ENCODE measurements at places on chromosomes 11 and 22.

DNA sequence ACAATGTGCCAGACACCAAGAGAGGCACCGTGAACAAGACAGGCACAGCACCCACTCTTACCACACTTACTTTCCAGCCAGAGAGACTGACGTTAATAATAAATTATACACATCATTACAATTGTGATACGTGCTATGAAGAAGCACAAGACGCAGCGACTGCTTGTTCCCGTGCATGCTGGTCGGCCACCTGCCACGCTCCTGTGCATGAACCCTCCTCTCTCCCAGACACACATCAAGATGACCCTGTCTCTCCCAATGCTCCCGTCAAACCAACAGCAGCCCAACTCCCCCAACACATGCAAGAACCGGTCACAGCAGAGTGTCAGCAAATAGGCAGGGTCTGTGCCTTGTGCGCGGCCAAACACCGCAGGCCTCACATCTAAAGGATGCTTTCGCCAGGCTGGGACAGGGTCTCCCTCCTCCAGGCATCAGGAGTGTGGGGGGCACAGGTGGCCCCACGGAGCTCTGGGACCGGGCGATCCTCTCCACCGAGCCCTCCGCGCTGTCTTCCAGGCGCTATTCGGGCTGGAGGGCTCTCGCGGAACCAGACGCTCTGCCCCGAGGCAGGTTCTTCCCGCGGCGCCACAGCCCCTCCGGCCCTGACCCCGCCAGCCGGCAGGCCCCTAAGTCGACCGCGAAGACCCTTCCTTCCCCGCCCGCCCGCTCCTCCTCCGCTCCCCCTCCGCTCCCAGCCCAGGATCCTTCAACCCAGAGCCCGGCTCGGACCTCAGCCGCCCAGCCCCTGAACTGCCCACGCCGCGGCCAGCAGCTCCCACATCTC lies 533 bp downstream of the SERGEF start:
- peak; percentile 29 for DNase-seq

- DNase-seq = no peak
These were observed 6.9 kb downstream of the OR52H1 start for GRCh38 chr11:5541427-5541826.

- DNase-seq = peak; percentile 76
These were observed 27.6 kb downstream of the SNU13 start for GRCh38 chr22:41661088-41661487.

GRCh38 chr11:12114193-12115033 lies 4.0 kb downstream of the MICAL2 start:
- peak; percentile 57 for DNase-seq

DNA sequence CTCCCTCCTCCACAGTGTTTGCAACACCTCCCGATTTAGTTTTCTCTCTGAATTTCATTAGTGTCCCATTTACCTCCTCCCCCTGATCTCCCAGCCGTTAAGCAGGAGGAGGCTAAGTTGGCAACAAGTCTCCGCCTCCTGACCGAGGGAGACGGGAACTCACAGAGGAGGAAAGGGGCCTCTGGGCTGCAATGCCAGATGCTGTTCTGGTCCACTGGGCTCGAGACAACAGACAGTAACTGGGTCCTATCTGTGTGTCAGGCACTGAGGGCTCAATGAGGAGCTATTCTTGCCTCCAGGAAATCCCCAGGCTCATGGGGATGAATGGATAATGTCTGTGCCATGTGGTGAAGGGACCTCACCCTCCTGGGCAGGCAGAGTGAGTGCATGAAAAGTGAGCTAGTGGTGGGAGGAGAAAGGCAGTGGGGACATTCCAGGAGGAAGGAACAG lies 228.1 kb downstream of the TENM4 start:
- no peak for DNase-seq

GRCh38 chr11:101817581-101817980 lies 97.2 kb upstream of the CEP126 start:
- DNase-seq = no peak

DNA sequence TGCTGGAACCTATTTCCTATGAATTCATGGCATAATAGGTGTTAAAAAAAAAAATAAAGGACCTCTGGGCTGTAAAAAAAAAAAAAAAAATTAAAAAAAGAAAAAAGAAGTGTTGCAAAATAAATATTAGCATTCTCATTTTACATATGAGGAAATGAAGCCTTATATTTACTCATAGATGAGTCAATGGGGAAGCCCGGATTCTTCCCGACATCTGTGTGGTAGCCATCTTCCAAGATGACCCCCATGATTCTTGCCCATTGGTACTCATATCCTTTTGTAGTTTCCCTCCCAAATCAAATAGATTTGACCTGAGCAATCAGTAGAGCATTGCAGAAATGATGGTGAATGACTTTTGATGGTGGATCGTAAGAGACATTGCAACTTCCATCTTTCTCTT lies 3.0 kb upstream of the SWAP70 start:
- DNase-seq = no peak

Data from adrenal gland (tissue), 19 donors.